Cerebellum (tissue), 4 donors: ENCODE measurements at places on chromosomes 6 and 20. TPM values are rescaled to one million over a fixed set of nuclear protein-coding genes. Genes with fewer than 3 reads are reported as not detected.
A peak's percentile ranks its signal among the peaks of the same experiment; 100 is the strongest.

- DNase-seq, result no peak
Measured at GRCh38 chr6:113476937-113477839, 380.0 kb upstream of the MARCKS start.

The FUT9 gene
- 73.0 TPM for total RNA-seq

DNA sequence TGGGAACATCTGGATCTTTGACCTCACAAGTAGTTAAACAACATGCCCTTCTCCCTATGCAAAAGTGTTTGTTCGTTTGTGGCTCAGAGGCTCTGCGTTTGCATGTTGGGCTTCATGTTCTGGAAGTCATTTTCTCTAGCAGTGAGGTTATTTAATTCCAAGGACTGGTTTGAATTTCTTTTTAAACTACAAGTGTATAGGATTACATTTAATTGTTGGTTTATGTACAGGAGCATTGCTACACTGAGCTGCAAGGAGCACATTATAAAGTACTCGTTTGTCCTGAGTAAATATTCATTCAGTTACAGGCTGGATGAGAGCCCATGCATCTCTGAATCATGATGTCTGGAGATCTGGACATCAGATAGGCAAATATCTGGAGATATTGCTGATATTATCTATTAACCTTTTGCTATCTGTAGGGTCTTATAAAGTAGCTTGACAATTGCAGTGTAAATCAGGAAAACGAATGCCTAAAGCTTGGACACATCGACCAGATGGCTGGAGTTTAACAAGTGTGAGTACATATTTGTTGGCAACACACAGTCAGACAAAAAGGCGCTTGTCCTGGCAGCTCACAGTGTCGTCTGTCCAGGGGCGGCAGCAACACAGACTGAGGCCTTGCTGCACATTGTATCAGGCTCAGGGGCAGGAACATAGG is 84.6 kb downstream of the PDE7B start:
- DNase-seq, result peak; percentile 79

DNA sequence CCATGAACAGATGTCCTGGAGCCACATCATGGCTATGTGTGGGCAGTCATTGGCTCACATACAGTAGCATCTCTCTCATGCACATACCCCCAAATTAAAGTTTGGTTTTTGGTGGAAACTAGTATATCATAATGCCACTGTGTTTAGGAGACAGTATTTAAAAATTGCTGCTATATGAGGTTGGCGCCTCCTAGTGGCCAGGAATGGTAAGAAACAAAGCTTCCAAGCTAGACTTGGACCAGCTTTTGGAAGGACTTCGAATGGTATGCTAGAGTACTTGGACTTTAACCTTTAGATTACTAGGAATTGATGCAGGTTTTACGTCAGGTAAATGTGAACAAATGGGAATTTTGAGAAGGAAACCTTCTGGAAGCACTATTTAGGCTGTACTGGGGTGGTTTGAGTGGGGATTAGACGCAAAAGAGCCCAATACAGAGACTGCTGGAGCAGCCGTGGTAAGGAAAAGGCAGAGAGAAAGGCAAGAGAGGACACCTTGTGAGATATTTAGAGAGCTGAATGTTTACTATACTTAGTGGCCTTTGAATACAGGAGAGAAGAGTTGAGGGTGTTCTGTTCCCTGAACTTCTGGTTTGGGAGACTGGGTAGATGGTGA is 23.8 kb downstream of the PRSS35 start:
- DNase-seq, result no peak

DNA sequence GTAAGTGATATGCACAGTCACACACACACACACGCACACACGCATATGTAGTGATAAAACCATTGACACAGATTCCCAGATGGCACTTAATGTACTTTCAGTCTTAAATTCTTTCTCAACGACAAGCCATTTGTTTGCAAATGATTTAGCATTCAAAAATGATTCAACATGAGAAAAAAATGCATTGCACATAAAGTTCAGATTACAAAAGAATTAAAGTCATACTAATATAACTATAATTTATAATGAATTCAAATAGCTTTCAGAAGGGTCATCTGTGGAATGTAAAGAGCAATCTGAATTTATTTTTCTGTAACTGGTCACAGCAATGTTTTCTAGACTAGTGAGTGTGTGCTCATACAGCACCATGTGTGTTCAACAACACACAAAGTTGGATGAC is 521.6 kb upstream of the ZNF337 start:
- no peak for DNase-seq
